ENCODE measurements at places on chromosomes 5 and 9. TPM values are rescaled to one million over a fixed set of nuclear protein-coding genes. Genes with fewer than 3 reads are reported as not detected.

SPTAN1 gene
- total RNA-seq, result 354 TPM

FAM200C gene
- total RNA-seq, result 5.6 TPM

NMUR2 gene
- not detected for total RNA-seq

BAAT gene
- total RNA-seq, result under 0.01 TPM

C5orf63 gene
- 2.2 TPM for total RNA-seq
